Progenitor cell of endocrine pancreas (in vitro differentiated cells): ENCODE measurements at places on chromosomes 3 and 15.

DNA sequence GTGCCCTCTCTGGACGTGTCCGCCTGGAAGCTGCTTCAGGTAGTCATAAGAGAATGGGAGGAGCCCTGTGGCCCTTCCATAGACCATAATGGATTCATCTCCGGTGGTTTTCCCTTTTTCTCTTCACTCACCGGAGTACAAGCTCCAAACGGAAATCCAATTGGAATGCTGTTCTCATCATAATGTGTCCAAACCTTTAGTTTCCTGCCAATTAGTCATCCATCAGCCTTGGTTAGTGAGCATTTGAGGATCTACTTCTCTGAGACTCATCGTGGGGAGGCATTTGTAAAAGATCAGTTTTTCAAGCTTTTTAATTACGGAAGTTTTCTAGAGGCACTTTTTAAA lies 34.9 kb downstream of the ABHD2 start:
- DNase-seq: no peak

DNA sequence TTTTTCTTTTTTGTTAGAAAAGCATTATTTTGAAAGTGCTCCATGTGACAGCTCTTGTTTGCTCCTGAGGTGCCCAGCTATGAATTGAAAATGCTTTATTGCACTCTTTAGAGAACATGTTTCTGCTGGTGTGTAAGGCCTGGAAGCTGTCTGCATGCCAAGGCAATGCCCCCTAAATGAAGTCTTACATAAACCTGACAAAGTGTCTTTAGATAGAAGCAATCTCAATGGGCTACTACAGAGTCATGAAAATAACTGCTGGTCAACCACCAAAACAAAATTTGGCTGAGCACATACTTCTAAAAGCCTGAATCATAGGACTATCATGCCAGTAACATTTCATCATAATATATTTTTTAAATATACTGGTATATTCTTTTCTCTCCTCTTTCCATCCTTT lies 178.7 kb downstream of the THRB start:
- DNase-seq: no peak

DNA sequence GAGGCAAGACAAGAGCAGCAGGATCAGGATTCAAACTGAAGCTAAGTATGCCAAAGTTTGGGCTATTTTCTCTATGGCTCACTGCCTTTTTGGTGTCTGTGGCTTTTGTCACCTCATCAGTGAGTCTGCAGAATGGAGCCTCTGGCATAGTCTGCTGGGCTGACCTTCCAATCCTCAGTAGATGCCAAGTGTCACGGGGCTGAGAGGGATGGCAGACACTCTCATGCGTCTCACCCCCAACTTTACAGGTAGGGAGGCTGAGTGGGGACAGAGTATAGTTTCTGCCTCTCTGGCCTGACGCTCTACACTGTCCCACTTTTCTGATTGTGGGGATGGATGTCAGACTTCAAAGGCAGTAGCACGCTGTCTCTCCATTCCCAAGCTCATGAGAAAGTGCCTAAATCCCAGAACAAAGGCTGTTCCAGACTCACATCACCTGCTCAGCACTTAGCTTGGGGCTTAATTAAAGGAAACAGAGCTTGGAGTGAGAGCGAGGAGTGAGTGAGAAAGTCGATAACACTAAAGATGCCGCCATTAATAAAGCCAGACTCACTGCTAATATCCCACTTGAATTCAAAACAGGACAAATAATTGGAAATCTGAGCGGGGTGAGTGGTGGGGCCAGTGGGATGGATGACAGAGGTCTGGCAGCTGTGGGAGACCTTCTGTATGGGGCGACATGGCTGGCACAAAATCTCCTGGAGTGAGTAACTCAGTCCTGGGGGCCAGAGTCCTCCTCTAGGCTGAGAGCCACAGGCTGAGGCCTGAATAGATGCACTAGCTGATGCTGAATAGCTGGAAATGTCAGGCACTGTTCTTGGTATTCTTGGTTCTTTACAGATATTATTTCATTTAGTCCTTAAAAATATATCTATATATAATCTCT lies 78.4 kb upstream of the MRPS22 start:
- no peak for DNase-seq

DNA sequence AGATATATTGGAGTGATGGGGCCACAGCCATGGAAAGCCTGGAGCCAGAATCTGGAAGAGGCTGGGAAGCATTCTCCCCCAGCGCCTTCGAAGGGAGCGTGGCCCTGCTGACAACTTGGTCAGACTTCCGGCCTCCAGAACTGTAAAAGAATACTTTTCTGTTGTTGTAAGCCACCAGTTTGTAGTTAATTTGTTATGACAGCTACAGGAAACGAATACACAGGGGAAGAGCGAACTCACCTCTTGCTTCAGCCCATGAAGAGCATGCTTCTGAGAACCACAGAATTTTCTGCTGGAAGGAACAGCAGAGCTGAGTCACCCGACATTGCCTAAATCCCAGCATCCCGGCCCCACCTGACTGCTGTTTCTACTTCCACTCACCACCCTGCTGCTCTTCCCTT lies 501.7 kb downstream of the SHQ1 start:
- DNase-seq: no peak

DNA sequence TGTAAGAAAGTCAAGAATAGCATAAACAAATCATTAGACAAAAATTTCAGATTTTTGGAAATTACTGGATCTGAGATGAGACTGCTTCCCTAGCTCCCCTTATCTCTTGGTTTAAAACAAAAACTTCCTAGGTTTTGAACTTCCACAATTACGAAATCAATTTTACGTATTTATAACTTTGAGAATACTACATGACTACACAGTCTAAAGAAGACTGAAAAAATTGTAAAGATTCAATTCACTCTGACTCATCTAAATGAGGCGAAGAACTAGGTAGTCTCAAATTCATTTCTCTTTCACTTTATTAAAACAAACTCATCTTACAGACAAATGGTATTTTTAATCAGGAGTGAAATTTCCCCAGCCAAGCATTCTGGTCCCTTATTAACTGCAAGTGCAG lies 10.3 kb downstream of the CCDC54 start:
- DNase-seq: no peak

- DNase-seq: no peak
Observed at GRCh38 chr3:119304201-119304713, 10.1 kb downstream of the ARHGAP31 start.

GRCh38 chr3:72601060-72601459 lies 247.2 kb downstream of the SHQ1 start:
- DNase-seq: no peak

DNA sequence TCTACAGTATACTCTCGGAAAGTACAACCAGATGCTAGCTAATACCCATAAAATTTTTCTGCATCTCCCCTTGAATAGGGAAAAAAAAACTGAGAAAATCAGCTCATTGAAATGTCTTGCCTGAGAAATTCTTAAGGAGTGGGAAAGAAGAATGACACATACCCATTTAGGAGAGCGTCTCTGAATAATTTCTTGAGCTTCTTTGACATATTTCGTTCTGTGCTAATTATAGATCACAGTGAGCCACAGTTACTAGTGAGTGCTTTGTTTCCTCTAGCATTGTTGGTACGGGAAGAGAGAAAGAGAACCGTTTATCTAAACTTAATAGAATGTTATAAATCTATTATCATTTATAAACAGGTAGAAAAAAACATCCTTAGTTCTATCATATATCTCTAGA lies 588.4 kb downstream of the UNC13C start:
- no peak for DNase-seq

DNA sequence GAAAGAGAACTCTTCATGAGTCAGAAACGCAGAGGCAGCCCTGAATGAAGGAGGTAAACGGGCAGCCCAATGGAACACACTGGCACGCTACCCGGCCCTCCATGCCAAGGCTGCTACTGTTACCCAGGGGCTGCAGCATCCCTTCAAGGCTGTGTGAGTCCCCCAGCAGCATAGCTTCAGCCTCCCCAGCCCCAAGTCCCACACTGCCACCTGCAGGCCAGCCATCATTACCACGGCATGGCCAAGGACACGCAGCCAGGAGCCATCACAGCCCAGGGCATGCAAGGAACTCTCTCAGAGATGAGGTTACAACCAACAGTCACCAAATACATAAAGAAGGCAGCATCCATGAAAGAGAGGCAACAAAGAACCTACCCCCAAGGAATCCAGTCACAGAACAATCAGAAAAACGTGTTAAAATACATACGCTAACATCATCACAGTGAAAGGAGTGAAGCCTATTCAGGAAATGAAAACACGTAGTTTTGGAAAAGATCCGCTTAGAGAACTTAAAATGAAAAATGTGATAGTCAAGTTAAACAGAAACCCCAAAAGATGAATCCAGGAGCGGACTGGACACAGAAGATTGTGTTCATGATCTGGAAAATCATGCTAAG lies 22.4 kb downstream of the PLA2G4F start:
- no peak for DNase-seq

DNA sequence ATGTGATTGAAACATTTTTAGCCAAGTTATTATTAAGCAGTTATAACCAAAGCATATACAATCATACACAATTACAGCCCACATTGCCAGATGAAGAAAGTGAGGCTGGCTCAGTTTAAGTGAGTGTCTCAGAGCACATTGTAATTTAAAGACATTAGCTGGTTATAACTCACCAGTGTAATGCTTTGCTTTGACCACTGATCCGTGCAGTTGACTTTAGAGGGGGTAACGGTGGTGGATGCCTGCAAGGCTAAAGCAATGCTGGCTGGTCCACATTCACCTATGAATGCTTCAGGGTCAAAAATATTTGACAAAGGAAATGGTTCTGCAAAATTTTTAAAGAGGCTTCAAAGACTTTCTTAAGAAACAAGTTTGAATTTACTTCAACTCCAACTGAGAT lies 1.2 kb downstream of the C3orf85 start:
- no peak for DNase-seq

DNA sequence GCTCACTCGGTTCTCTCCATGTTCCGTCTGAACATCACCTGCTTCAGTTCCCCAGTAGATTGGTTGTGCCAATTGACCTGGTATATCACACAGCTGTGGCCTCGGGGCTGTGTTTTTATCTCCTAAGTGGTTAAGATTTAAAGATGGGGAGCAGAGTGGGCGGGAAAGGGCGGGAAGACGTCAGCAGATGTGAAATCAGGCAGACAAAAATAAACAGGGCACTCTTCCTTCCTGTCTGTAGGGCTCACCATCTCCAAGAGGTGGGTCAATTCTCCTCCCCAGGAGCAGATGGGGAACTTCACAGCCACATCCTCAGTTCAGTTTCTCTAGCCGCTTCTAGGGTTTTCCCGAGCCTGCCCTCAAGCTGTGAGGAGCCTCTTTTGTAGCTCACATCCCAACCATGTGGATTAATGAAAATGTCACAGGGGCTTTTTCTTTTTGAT lies 26.8 kb upstream of the LIMD1 start:
- no peak for DNase-seq

DNA sequence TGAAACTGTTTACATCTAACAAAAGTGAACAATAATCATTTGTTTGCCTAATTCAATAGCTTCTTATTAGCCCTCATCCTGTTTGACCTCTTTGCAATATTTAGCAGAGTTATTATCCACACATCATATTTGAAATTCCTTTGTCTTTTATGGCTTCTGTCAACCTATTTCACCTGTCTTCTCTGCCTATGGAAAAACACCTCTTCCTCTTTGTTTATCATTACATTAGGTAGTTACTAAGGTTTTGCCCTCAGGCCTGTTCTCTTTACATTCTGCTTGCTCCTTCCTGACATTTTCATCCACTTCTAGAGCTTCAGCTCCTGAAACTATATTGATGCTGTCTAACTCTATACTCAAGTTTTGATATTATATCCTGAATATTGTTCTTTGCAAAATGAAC lies 183.0 kb downstream of the SUCNR1 start:
- no peak for DNase-seq

DNA sequence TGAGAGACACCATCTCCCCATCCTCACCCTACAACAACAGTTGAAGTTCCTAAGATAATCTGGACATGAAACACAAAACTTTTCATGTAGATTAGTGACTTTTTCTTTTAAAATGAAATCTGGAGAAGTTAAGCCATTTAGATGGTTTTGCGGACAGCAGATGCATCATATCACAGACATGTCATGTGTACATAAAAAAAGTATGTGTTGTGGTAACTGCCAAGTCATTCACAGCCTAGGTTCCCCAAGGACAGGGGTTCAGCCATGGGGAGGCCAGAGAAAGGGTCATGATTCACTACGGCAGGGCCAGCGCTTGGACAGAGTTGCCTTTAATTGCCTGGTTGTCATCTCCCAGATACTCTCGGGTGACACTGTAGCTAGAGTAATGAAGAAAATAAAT lies 163.2 kb downstream of the PDZRN3 start:
- DNase-seq: no peak

DNA sequence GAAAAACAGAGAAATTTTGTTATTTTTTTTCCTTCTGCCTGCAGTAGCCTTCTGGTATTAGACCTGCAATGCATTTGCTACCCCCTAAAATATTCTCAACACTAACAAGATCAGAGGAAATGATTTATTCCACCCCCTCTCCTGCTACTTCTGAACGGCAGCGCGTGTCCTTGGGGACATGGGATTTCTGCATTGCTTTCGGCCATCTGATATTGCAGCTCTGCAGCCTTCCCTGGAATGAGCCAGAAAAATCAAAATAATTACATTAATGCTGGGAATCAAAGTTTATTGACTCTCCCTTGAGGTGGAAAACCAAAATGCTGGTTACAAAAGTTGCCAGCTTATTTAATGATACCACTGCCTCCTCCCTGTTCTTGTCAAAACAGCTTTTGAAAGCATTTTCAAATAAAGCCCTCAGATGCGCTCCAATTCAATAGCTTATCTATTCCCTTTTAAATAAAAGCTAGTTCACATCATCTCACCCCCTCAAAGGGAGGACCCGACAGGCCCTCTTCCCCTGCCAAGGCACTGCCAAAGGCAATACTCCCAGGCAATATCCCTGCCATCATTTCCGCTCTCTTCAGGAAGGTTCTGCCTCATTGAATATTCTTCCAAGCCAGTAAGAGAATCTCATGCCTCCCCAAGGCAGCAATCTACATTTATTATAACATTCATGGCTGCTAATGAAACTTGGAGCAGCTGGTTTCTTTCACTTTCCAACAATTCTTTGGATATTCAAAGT lies 96.6 kb downstream of the FHIT start:
- DNase-seq: no peak

GRCh38 chr15:97654481-97655076 lies 305.9 kb upstream of the ARRDC4 start:
- no peak for DNase-seq

DNA sequence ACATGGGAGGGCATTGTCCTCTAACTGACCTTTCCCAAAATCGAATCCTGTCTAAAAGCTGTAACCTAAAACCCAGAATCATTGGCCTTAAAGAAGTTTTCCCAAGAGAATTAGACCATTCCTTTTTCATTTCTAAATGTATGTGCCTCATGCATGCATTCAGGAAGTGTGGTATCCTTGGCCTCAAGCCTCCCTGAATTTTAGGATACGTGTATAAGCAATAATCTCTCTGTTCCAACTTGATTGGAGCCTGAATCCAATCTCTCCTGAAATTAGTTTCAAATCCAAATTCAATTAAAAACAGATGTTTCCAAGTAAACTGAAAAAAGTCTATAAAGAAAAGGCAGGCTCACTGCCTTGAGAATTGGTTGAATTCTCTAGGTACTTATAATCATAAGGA lies 86.0 kb upstream of the VEPH1 start:
- DNase-seq: no peak

DNA sequence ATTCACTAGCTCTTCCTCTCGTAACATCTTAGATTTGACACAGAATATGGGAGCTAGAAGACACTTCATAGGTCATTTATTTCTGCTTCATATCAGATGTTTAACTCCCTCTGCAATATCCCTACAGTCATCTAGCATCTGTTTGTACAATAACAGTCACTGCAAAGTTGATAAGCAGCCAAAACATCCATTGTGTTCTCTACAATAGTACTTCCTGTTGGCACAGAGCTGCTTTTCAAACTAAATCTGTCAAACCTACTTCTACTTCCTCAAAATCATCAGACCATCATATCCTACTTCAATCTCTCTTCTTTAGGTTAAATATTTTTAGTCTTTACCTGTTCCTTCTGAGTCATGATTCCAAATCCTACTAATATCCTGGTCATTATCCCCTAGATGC lies 233.2 kb downstream of the FGF12 start:
- DNase-seq: no peak
